ENCODE measurements at places on chromosomes 12 and 14.

GRCh38 chr12:126747530-126748149 lies 1519.3 kb upstream of the TMEM132C start:
- peak; percentile 75 for ATAC-seq

DNA sequence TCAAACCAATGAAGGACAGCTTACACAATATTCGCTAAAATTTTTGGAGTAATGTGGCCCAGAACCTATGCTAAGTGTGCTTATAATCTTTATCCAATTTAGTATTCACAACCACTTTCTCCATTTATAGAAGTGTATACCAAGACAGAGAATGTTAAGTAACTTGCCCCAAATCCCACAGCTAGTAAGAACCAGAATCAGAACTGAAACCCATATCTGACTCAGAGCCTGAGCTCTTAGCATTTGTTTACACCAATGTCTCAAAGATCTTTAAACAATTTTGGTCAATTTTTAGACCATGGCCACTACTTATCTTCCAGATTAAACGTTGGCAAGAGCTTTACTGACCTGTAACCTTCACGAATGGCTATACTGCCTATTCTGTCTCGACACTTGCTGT lies 53.0 kb downstream of the PAPLN start:
- no peak for ATAC-seq

GRCh38 chr12:89166525-89166934 lies 185.8 kb downstream of the DUSP6 start:
- no peak for ATAC-seq

- no peak for ATAC-seq
Observed at GRCh38 chr12:105020241-105020962, 34.3 kb downstream of the NOPCHAP1 start.

DNA sequence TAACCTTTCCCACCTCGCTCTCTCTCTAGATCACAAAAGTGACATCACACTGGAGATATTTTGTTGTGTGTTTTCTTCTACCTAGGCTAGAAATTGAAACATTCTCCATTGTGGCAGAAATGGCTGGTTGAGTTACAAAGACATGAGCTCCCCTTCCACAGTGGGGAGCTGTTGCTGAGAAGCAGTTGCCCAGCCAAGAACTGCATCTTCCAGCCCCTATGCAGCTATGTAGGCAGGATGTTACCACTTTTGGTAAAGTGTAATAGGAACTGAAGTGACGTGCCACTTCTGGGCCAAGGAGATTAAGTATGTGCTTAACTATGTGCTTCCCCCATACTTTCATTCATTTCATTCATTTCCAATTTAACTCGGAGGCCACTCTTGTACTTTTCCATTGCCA lies 138.7 kb upstream of the E2F7 start:
- peak; percentile 30 for ATAC-seq

- ATAC-seq = no peak
Observed at GRCh38 chr12:2212971-2213869, 160.4 kb downstream of the CACNA1C start.

DNA sequence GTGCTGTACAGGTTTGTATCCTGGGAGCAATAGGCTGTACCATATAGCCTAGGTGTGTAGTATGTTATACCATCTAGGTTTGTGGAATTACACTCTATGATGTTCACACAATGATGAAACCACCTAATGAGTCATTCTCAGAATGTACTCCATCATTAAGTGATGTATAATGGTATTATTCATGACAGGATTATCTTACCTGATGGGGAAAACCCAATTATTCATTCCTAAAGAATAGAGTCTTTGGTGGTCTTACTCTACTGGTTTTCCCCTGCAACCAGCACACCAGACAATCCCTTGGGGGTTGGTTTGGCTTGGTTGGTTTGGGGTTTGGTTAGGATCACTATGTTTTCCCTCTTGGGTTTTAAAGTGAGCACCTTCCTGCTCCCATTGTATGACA lies 12.6 kb upstream of the OR10P1 start:
- ATAC-seq = no peak

- no peak for ATAC-seq
Observed at GRCh38 chr14:31057701-31058364, 31.7 kb upstream of the STRN3 start.

- ATAC-seq = no peak
Observed at GRCh38 chr14:81533212-81533535, 479 bp downstream of the SEL1L start.

GRCh38 chr12:100265732-100266584 lies 921 bp downstream of the DEPDC4 start:
- peak; percentile 2 for ATAC-seq
